ENCODE measurements at places on chromosomes 2 and 18.
A peak's percentile ranks its signal among the peaks of the same experiment; 100 is the strongest.

DNA sequence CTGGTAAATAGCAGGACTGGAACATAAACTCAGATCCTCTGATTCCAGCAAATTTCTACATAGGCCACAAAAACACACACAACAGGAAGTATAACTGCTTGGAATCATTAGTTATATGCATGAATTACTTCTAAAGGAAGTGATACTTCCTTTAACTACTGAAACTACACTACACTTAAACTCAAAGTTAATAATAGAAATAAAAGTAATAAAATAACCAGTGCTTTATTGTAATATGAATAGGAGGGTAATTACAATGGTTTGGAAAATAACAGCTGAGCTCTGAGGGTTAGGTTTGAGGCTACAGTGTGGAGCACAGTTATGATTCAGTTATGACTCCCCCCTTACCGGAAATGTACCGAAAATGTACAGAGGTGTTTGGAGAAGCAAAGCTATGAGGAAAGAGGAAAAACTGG is 18.5 kb upstream of the POLI start:
- peak; percentile 29 for DNase-seq

DNA sequence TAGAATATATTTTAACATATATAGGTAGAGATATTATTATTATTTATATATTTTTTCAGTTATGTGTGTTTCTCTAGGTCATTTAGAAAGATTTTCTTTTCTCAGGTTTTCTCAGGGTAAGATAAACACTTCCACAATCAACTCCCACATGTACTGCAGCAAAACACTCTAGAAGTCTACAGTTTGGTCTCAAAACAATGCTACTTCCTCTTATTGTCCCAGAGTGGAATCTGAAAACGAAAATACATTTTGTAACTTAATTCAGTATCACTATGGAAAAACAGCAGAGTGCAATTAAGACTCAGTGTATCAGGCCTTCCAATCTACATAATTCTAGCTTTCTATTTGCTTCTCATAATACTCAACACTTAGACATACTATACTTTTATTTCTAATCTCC is 190.1 kb upstream of the SLC35G4 start:
- DNase-seq: no peak

DNA sequence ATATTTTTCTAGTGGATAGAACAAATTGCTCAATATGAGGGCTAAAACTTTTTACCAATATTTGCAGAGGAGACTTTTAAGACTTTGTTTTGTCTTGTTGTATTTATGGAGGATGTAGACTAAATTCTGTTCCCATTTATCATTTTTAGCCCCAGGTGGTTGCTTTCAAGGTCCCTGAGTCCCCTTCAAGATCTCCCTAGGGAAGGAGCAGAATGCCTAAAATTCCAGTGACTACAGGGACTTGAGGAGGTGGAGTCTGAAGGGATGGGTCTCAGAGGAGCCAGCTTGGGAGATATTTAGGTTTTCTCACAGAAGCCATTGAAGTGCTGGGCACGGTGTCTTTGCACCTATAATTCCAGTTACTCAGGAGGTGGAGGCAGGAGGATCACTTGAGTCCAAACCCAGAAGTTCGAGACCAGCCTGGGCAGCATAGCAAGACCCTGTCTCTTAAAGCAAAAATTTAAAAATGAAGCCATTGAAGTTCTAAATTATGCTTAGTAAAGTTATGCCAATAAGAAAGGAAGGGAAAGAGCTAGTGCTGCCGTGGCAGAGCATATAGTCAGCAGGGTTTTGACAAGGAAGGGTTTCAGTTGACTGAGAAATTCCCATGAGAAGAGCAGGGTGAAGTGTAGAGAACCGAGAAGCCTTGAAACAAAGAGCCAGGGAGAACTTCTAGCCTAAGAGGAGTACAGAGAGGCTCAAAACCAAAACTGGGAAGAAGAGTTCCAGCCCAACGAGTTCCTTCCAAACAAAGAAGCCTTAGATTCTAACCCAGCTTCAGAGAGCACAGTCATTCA is 43.4 kb downstream of the COMMD1 start:
- DNase-seq: no peak

- DNase-seq: no peak
Observed at GRCh38 chr18:23542461-23542860, 39.1 kb downstream of the RMC1 start.

- DNase-seq: peak; percentile 44
Observed at GRCh38 chr2:234286118-234286598, 210.7 kb downstream of the ARL4C start.

DNA sequence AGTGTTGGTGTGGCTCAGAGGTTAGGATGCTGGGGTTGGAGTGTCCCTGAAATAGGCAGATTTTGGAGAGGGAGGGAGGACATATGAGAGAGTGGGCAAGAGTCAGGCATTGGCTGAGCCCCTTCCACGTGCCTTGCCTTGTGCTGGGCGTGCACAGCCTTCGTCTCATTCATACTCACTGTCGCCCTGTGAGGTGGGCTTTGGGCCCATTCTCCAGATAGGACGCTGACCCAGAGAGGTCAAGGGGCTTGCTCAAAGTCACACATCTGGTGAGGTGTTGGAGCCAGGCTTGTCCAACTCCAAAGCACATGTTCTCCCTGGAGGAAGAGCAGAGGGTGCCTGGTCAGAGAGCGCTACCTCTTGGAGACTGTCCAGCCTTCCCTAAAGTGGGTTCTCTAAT is 166.8 kb downstream of the DYSF start:
- no peak for DNase-seq

- peak; percentile 36 for DNase-seq
Observed at GRCh38 chr2:208373460-208374089, 33.0 kb upstream of the PTH2R start.

DNA sequence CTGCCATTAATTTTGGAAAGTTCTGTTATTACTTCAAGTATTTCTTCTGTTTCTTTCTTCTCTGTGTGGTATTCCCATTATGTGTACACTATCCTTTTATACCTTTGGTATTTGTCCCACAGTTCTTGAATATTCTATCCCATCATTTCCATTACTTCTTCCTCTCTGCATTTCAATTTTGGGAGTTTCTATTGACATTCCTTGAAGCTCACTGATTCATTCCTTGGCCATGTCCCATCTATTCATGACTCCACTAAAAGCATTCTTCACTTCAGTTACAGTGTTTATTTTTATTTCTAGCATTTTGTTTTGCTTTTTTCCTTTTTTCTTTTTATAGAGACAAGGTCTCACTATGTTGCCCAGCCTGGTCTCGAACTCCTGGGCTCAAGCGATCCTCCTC is 30.3 kb downstream of the PROC start:
- no peak for DNase-seq

DNA sequence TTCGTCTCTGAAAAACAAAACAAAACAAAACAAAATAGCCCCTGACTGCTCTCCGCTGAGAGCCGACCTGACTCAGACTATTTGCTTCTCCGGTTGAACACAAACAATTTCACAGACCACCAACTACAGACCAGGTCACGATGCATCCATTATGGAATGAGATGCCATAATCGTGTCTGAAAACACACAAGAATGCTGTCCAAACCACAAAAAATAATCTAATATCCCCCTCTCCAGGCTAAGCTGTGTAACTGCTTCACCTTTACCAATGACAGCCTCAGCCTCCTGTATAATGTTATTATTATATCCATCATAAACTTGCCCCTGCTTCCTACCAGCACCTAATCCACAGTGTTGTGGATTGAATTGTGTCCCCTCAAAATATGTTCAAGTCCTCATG is 114.7 kb downstream of the DNAH6 start:
- DNase-seq: peak; percentile 29

DNA sequence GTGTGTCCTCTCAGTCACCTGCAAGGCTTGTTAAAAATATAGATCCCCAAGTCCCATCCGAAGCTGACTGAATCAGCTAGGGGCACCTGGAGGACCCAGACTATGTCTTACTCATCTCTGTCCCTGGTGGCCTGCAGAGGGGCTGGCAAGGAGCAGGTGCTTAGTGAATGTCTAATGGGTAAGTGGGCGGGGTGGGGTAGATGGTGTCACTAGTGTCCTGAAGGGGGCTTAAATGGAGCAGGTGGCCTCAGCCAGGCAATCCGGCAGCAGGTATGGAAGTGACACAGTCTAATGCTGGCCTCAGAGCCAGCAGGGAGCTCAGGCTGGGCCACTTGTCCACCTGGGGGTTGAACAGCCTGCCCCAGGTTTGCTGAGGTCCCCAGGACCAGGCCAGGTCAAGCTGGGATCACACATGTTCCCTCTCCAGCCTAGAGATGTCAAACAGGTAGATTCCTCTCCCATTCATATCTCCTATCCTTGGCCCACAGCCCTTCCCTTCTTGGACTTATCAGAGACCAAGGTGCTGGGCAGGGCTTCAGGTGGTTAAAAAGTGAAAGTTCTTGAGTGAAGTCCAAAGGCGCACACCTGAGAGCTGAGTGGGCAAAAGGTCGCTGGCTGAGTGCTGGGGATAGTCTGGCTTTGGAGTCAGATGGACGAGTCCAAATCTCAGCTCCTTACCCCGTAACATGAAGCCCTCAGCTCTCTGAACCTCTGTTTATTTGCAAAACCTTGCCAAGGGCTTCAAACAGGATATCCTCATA is 1.7 kb downstream of the STEAP3 start:
- no peak for DNase-seq

- no peak for DNase-seq
Observed at GRCh38 chr2:150605664-150606063, 118.2 kb upstream of the RND3 start.

- no peak for DNase-seq
Observed at GRCh38 chr2:160901613-160902012, 258.6 kb upstream of the TANK start.

DNA sequence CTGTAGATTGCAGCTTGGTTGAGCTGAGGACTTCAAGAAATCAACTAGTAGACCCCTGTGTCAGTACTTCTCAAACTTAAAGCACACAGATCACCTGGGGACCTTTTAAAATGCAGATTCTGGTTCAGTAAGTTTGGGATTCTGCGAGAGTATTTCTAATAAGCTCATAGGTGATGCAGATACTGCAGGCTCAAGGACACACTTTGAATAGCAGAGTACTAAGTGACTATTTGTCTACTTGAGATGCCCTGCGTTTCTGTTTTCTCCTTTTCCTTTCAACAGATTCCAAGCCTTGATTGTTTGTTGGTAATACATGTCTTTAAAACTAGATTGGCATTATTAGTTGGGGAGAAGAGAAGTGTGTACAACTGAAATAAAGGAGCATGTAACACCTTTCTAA is 6.7 kb downstream of the MIB1 start:
- DNase-seq: no peak

DNA sequence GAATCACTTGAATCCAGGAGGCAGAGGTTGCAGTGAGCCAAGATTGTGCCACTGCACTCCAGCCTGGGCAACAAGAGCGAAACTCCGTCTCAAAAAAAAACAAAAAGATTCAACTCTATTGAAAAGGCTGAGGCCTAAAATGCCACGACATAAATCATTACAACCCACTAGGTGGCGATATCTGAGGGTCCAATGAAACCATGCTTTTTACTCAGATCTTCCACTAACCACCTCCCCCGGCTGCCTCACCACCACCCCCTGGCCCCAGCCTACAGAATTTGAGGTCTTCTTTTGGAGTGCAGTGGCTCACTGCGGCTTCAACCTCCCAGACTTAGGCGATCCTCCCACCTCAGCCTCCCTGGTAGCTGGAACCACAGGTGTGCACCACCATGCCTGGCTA is 57.5 kb downstream of the AP1S3 start:
- DNase-seq: peak; percentile 70

DNA sequence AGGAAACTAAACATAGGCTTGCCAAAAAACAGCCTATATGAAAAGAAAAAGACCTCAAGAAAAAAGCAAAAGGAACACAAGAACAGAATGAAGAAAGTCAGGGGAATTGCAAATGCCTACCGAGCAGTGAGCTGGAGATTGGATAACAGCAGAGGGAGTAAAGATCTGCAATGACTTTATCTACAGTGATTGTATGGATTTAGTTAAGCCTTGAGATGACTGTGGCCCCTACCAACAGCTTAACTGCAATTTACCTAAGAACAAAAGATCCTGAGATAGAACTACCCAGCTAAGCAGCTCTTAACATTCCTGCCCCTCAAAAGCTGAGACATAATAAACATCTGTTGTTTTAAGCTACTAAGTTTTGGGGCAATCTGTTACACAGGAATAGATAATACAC is 20.5 kb downstream of the LNPK start:
- DNase-seq: no peak

DNA sequence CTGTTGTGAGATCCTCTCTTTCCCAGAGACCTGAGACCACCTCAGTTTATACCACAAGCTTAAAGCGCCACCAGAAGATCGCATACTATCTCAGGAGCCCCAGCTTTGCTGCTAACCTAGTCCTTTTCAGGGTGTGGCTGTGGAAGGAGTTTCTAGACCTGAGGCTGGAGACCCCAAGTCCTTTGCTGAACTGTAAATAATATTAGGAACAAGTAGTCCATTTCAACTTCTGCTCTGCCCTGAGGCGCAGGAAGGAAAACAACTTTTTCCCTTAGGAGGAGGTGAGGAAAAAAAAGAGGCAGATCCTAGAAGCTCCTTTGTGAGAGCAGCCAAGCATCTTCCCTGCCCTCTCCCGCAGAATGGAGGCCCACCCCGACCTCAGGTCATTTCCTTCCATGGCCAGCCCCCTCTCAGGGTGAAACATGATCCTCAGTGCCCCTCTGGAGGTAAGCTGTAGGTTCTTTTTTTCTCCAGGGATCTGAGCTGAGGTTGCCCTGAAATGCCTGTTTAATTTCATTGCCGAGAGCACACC is 122.8 kb upstream of the LGALSL start:
- DNase-seq: no peak

- DNase-seq: no peak
Observed at GRCh38 chr2:205754285-205754923, 72.1 kb downstream of the NRP2 start.

GRCh38 chr2:144462266-144462665 is 57.7 kb downstream of the ZEB2 start:
- no peak for DNase-seq

- DNase-seq: no peak
Observed at GRCh38 chr18:21904856-21905255, 164.3 kb downstream of the MIB1 start.

GRCh38 chr18:36564841-36565240 is 264.0 kb downstream of the TPGS2 start:
- DNase-seq: no peak

DNA sequence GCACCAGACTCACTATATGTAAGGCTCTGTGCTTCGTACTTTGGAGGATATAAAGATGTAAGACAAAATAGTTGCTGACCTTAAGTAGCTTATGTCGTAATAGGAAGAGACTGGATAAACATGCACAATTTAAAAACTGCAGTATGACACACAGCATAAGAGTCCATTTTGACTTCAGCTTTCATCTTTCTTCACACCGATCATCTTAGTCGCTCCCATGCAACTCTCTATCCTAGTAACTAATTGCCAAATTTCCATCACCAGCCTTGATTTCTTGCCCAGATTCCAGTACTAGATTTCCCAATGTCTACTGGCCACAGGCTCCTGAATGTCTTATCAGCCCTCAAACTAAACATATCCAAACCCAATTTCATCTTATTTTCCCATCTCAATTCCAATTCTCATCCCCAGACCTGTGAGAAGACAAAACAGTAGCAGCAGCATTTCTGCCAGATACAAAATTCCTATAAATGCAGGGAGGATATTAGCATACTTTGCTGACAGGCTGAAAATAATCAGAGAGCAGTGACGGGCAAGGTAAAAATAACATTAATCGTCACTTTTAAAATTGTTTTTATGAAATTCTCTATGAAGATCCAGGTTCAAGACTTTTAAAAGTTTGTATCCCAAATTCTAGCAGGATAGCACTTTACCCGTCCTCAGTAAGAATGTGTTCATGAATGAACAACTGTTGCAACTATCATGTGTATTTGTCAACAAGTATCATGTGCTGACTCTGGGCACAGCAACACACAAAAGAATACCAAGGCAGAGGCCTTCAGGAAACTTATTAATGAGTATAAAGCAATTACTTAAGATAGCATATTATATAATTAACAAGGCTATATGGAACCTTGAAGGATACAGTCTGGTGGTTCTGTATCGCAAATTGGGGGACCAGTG is 42.2 kb downstream of the KIDINS220 start:
- DNase-seq: no peak
